ENCODE measurements at places on chromosomes 11 and 22.

- DNase-seq: no peak
These were observed 446.4 kb upstream of the CADM1 start for GRCh38 chr11:115950660-115951059.

- no peak for DNase-seq
These were observed 2.0 kb downstream of the PRCP start for GRCh38 chr11:82898241-82898640.

DNA sequence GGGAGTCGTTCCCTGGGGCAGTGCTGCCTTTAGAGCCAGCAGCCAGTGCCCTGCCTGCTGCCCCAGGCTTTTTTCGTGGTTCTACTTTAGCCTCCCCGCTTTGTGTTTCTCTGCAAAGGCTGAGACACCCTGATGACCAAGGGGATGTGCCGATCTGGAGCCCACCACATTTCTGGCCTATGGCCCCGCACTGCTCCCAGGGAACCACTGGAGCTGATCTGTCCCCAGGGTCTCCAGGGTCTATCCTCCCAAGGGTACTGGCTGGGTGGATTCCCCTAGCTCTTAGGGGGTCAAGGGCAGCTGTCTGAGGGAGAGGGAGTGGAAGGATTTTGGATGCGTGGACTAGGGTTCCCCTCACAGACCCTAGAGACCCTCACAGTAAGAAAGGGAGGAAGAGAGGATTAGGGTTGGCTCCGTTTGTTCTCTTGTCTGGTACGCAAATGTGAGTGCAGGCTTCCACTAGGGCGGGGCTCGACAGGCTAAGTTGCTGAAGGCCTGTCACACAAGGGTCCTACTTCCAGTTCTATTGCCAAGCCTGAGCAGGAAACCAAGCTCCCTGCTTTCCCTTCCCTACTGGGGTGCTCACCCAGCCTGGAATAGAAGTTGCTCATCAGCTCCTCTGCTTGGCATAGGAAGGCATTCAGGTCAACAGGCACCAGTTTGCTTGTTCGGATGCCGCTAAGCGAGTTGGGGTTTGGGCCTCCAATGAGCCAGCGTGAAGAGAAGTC, 19.3 kb downstream of the TREH start:
- DNase-seq: no peak

DNA sequence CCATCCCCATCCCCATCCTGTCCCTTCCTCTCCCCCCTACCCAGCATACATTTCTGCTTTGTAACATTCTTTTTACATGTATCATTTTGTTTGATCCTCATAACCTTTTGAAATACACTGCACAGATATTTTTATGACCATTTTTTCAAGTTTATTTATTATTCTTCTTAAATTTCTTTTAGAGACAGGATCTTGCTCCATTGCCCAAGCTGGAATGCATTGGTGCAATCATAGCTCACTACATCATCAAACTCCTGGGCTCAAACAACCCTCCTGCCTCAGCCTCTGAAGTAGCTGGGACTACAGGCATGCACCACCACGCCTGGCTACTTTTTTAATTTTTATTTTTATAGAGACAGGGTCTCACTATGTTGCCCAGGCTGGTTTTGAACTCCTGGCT, 99.4 kb upstream of the AKIP1 start:
- no peak for DNase-seq

DNA sequence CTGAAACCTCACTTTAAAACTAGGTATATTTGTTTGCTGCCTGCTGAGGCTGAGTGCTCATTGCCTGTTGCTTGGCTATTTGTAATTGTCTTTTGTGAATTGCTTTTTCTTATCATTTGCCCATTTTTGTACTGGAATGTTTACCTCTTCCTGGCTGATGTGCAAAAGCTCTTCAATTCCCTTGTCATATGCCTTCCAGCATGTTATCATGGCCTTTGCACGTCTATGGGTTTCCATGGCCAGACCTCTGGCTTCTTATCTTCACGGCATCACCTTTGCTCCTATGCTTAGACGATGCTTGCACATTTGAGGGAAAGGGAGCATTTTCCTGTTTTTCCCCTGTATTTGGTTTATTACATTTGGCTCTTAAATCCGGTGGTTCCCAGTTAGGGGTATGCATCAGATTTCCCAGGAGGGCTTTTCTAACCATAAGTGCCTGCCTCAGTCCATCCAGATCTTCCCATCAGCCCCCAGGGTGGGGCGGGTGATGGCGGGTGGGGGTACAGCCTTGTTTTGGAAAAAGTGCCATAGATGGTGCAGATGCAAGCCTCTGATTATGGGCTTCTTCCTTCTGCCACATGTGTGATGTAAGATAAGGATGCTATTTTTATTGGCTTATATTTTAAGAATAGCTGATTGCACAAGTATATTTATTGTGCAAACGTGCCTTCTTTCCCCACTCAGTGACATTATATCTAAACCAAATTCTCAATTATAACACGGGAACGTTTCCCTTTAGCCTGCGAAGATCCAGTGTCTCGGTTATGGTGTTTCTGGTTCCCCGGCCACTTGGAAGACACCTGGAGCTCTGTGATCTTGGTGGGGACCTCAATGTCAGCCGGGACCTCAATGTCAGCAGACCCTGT, 70.6 kb upstream of the SEPTIN5 start:
- no peak for DNase-seq

- no peak for DNase-seq
These were observed 46.6 kb downstream of the SLC1A2 start for GRCh38 chr11:35372565-35373283.

GRCh38 chr11:133842730-133843129, 2.6 kb downstream of the SPATA19 start:
- DNase-seq: no peak

DNA sequence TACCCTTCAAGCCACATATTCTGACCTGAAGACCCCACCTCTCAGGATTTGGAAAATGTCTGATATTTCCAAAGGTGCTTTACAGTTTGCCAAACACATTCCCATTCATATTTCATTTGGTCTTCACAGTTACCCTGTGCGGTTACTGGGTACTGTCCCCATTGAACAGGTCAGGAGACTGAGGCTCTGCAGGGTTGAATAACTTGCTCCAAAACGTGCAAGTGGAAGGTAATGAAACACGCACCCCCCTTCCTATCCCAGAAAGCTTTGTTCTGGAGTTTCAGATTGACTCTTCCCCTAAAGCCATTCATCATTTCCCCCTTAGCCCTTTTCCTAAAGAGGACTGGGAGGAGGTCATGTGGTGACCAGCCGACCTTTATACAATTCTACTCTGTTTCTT, 18.8 kb downstream of the MICAL2 start:
- DNase-seq: no peak

DNA sequence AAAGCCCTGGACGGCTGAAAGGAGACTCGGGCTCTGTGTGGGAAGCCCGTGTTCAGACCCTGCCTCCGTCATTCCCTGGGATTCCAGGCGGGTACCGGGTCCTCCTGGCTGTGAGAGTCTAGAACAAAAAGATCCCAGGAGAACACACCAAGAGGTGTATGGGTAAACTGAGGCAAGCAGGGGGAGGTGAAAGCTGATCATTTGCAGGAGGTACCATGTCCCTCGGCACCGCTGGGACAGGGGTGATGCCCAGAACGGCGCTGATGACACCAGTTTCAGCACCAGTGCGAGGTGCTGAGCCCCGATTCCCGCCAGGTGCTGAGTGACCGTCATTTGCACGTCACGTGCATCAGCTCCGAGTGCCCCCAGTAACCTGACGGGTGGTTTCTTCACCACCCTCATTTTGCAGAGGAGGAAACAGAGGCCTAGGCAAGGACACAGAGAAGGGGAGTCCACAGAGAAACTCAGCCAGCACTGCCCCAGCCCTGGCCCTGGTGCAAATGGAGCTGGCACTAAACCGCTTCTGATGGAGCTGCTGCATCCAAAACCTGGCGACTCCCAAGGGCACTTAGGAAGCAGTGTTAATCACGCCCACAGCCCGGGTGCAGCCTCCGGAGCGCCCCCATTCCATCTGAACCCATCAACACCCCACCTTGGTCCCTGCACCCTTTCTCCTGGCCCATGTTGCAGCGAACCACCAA, 16.8 kb downstream of the MACROD1 start:
- DNase-seq: no peak

GRCh38 chr11:75721852-75722668, 4.4 kb downstream of the MOGAT2 start:
- DNase-seq: no peak

DNA sequence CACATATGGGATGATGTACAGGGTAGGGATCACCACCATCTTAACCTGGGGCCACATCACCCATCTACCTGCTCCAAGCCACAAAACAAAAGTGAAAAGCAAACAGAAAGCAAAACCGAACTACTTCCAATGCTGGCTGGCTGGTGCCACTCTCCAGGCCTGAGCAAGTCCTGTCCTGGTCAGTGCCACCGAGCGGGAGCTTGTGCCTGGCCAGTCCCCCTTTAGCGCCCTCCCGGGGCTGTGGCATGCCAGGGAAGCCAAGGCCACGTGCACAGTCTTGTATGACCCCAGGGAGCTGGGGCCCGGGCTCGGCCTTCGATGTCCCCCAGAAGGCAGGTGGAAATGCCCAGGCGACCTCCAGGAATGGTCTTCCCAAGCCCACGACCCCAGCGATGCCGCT, 17.9 kb upstream of the NAP1L4 start:
- DNase-seq: no peak

GRCh38 chr11:85647604-85648299, at the start of gene TMEM126A:
TSS of gene TMEM126A (plus strand) at chr11:85647967. CDS start at chr11:85650256, 2,289 bp downstream.
- peak; percentile 86 for DNase-seq

GRCh38 chr11:84947070-84947469, 680.1 kb downstream of the DLG2 start:
- no peak for DNase-seq

DNA sequence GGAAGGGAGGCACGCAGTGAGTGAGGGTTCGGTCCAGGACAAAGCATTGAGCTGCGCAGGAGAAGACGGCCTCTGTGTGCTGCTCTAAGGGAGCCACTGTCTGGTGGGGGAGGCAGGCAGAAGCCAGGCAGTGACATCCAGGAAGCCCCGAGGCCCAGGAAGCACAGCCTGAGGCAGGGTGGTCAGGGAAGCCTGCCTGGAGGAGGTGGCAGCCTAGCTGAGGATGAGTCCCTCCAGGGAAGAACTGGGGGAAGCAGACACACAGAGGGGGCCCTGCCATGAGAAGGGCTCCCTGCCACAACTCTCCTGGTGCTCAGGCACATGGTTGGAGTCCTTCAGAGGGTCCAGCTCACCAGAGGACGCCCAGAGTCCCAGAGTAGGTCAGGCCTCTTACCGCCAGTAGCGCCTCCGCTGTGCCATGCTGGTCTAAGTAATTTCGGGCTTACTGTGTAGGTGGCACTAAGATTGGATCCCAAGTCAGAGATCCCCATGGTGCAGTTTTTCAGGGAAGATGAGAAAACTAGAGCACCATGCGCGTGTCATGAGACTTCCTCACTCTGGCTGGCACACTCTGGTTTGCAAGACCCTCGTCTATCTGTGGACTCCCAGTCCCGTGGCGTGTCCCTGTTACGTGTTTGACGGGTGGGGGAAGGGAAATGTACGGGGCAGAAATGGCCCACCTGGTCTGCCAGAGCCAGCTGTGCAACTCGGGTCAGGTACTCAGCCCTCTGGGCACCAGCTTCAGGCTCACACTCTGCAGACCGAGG, 887.2 kb downstream of the BRD1 start:
- DNase-seq: no peak

- DNase-seq: no peak
These were observed 248.0 kb downstream of the ST3GAL4 start for GRCh38 chr11:126603486-126603885.

DNA sequence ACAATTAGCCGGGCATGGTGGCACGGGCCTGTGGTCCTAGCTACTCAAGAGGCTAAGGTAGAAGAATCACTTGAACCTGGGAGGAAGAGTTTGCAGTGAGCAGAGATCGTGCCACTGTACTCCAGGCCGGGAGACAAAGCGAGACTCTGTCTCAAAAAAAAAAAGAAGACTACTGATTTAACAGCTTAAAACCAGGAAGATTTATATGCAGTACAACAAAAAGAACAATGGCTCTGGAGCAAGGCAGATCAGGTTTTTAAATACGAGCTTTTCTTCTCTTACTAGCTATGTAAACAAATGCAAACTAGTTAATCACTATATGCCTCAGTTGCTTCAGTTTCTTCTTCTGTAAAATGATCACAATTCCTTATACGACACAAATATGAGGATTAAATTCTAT, 6.9 kb downstream of the FAM168A start:
- DNase-seq: no peak

- no peak for DNase-seq
These were observed 42.4 kb downstream of the PITPNB start for GRCh38 chr22:27876684-27877083.

- no peak for DNase-seq
These were observed 106.3 kb downstream of the MPPED2 start for GRCh38 chr11:30479899-30480298.

GRCh38 chr22:48138427-48138826, 1376.0 kb downstream of the TBC1D22A start:
- DNase-seq: no peak

GRCh38 chr11:1854949-1855885, 2.3 kb downstream of the LSP1 start:
- no peak for DNase-seq

DNA sequence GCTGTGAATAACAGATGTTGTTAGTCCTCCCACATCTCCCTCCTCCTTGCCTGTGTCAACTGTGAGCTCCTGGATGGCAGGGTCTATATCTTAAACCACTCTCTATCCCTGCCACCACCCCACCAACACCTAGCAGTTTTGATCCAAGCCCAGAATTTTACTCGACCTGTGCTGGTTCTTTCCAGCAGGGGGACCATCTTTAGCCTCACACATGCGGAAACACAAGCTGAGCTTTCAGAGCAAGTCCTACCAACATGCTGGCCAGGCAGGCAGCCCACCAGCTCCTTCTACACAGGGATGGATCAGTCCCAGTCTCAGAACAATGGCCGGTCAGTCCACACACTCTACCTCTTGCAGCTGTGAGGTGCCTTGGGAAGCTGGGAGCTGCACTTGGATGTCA, 231.5 kb downstream of the NXPE2 start:
- DNase-seq: no peak

GRCh38 chr11:131561501-131561900, 191.1 kb downstream of the NTM start:
- DNase-seq: no peak

DNA sequence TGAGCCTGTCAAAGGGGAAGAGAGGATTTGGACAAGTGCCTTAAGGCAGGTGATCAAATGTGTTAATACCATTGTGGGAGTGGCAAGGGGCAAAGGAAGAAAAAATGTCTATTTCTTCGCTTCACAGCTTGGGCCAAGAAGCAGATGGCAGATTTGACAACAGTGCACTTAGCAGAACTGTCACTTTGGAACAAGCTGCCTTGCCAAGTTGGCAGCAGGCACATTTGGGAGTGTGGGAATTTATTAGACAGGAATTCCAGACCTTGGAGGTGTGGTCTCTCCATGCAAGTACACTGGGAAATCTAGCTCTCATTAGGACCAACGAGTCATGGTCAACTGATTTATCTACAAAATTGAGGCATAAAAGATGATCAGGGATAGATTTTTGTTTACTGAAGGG, 265.1 kb downstream of the NELL1 start:
- DNase-seq: no peak

- DNase-seq: peak; percentile 68
These were observed 90.4 kb downstream of the APIP start for GRCh38 chr11:34825670-34826383.

DNA sequence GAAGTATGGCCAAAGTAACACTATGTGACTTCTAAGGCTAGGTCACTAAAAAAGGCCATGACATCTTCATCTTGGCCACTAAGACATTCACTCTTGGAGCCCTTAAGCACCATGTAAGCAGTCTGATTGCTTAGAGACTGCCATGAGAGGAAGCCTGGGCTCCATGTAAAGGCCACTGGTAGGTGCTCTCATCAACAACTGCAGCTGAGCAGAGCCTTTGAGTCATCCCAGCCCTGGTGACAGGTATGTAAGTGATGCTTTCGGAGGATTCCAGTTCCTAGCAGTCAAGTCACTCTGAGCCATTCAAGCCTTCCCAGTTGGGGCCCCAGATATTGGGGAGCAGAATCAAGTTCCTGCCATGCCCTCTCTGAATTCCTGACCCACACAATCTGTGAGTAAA, 26.2 kb downstream of the GAB2 start:
- no peak for DNase-seq
